ENCODE measurements at places on chromosomes 2 and 18. TPM values are rescaled to one million over a fixed set of nuclear protein-coding genes. Genes with fewer than 3 reads are reported as not detected.

GRCh38 chr2:236271851-236272250 lies 7.6 kb upstream of the ASB18 start:
- DNase-seq: no peak

GRCh38 chr2:37733251-37733650 lies 61.8 kb upstream of the CDC42EP3 start:
- DNase-seq: no peak

DNA sequence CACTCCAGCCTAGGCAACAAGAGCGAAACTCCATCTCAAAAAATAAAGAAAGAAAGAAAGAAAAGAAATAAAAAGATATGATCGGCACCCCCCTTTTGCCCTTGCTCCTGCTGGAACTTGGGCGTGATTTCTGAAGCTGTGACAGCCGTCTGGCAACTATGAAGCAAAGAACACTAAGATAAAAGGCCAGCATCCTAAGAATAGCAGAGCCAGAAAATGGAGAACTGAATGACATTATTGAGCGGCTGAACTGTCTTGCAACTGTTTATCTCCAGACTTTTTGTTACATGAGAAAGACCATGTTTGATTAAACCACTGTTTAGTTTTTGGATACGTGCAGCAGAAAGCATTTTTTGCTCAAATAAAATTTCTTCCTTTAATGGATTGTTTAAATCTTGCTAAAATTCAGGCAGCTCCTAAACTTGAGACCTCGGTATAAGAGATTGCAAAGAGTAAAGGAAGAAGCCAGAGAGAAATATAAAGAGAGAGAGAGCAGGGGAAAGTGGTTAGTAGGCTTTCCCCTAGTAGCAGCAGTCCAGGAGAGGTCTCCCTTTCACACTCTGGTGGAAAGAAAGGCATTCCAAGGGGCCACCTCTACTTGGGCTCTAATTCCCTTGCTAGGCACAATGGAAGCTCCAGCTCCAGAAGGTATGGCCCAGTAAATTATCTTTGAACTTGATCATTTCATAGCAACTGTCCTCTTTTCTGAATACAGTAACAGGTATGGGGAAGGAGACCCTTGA lies 8.2 kb upstream of the MBD2 start:
- DNase-seq: no peak

GRCh38 chr2:11753886-11754699 lies 7.7 kb downstream of the LPIN1 start:
- peak; percentile 80 for DNase-seq

- DNase-seq: no peak
Measured at GRCh38 chr18:57275111-57275510, 77.2 kb upstream of the ST8SIA3 start.

GRCh38 chr18:6557770-6558248 lies 143.1 kb upstream of the L3MBTL4 start:
- no peak for DNase-seq

GRCh38 chr2:70002241-70002899 lies 40.9 kb upstream of the ASPRV1 start:
- DNase-seq: no peak

- DNase-seq: no peak
Measured at GRCh38 chr2:112096098-112096497, 41.0 kb downstream of the TMEM87B start.

DNA sequence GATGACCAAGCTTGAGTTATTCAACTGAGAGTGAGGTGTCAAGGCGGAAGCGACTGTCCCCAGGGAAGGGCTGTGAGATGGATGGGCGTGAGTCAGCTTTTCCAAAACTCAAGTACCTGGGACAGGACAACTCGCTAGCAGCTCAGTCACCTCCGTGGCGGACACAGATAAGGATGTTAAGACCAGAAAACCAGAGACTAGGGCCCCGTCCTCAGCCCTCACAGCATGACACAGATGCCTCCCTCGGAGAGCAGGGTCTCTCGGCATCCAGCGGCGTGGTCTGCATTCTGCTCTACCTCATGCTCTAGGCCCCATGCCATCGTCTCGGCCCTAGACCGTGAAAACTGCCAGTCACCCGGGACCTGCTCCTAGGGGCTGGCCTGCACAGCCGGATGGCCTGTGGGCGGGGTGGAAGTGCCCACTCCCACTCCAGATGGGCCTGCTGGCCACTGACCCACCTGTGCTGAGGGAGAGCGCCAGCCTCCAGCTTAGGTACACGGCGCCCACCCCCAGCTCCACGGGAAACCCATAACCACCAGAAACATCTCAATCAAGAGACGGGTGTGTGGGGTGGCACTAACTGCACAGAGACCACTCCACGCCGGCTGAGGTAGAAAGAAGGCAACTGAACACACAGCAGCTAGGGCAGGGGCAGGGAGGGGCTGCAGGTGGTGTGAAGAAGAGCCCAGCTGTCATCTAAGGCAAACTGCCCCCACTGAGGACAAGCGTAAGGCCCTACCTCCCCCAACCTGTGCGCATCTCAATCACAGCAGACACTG lies 39.8 kb downstream of the ANO7 start:
- DNase-seq: no peak

- no peak for DNase-seq
Measured at GRCh38 chr2:1147873-1148612, 197.4 kb downstream of the SNTG2 start.

DNA sequence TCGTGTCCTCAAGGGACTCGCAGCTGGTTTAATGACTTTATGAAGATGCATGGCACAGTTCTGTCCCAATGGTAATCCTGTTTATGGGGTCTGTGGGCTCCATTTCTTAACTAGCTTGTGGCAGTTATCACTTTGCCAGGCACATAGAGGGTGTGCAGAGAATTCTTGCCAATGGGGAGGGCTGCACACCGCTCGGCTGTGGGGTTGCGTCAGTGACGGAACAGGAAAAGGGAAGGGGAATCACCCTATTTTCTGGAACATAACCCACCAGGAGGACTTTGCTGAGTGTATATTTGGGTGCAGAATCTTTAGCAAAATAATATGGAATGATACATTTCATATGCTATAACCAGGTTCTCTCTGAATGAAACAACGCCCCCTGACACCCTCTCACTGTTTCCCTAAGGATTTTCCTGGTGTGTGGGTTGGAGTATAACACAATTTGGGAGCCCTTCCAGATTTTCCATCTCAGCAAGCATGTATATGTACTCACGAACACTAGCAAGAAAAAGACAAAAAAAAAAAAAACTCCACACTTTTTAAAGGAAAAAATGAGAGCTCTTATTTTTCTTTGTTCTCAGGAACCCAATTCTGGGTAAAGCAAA lies 43.9 kb upstream of the TRIB2 start:
- DNase-seq: no peak

DNA sequence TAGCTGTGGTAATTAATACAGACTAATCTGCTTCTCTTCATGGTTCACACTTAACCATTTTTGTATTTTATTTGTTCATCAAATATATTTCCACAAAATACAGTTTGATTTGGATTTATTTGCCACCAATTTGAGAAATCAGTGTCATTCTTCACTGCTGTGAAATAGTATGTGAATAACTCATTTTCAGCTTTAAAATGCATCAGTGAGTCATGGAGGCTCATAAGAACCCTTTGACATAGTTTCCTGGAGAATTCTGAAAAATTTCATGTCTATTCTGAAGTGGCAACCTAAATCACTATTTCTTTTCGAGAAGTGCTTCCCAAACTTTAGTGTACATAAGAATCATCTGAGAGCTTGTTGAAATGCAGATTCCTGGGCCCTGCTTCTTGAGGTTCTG lies 1026.7 kb upstream of the ACVR2A start:
- no peak for DNase-seq

DNA sequence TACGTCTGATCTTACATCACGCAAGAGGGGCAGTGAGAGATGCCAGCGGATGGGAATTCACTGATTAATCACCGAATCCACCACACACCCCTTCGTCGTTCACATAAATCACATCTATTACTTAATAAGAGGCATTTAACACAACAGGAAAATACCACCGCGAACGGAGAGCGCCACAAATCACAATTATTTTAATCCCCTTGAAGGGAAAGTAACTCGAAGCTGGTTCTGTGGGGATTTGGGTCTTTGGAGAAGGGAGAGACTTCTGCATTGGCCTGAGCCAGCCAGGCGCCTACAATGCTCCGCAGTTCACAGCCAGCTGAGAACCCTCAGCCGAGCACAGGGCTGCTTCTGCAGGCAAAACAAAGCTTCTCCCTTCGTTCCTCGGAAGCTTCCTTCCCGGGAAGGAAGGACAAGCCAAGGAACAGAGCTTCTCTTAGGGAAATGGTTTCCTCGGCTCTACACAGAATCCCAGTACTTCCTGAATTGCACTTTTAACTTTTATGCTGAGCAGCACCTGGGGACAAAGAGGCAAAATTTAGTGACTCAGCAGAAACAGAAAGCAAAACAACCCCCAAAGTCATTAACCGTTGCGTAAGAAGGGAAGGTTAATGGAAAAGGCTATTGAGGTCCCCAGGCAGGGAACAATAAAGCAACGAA lies at the start of gene LRP1B:
LRP1B (minus strand) TSS at position 7 of the 660 bp plus-strand sequence. CDS start 287 bp downstream, outside the sequence.
- no peak for DNase-seq

DNA sequence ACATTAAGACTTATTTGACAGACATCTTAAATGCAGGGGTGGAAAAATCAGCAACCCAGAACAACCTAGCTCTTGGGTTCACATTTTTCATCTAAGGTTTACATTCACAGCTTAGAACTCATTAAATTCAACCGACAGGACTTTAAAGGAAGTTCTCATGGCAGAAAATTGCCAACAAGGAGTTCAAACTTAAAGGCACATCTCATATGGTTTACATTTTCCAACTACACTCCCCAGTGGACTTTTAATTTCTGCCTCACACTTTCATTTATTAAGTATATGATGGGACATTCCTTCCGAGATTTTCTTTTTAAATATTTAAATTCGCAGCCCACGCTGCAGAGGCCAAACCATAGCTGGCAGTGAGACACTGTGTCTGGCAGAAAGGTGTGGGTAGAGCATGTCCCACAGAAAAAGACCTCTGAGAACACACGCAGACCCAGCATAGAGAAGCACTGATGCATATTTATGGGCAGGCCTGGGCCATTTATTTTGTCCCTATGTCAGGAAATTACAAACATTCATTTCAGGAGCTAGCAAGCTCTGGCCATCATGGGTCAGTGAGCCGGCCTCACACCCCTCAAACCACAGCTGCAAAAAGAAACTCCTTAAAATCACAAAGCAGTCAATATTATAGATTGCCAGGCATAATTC lies 46.3 kb downstream of the STK39 start:
- DNase-seq: no peak

The IL36RN gene
- total RNA-seq: not detected

The GCKR gene
- total RNA-seq: not detected

The RBKS gene
- total RNA-seq: 5.1 TPM

The POLE4 gene
- 59.9 TPM for total RNA-seq

The EPB41L3 gene
- total RNA-seq: 0.80 TPM

The KIAA2012 gene
- not detected for total RNA-seq

Measured in activated naive CD8-positive, alpha-beta T cell treated with anti-CD3 and anti-CD28 coated beads for 36 hours (primary cell).